ENCODE measurements at places on chromosomes 1 and 21. TPM values are rescaled to one million over a fixed set of nuclear protein-coding genes. Genes with fewer than 3 reads are reported as not detected.

GRCh38 chr1:50278410-50278809, 144.8 kb downstream of the DMRTA2 start:
- DNase-seq = peak; percentile 19

The ITPKB gene
- 0.34 TPM for total RNA-seq

GRCh38 chr1:72003092-72003491, 279.2 kb downstream of the NEGR1 start:
- no peak for DNase-seq

The CYP4B1 gene
- total RNA-seq = not detected

GRCh38 chr1:167500283-167500860, 18.0 kb downstream of the CD247 start:
- DNase-seq = no peak

DNA sequence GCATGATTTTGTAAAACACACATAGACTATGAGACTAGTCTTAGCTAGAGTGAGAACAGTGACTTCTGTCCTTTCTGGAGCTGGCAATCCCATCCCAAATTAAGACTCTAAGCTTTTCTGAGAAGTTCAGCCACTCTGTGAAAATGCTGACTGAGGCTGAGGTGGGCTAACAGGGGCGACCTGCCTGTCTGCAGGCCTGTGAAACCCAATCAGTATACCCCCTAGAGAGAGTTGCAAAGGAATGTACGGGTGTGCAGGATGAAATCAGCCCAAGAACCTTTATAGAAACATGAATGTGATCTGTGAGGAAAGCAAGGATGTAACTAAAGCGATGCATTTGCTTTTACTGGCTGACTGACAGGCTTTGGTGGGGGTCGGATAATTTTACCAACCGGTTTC, 16.0 kb upstream of the TBX15 start:
- DNase-seq = no peak

DNA sequence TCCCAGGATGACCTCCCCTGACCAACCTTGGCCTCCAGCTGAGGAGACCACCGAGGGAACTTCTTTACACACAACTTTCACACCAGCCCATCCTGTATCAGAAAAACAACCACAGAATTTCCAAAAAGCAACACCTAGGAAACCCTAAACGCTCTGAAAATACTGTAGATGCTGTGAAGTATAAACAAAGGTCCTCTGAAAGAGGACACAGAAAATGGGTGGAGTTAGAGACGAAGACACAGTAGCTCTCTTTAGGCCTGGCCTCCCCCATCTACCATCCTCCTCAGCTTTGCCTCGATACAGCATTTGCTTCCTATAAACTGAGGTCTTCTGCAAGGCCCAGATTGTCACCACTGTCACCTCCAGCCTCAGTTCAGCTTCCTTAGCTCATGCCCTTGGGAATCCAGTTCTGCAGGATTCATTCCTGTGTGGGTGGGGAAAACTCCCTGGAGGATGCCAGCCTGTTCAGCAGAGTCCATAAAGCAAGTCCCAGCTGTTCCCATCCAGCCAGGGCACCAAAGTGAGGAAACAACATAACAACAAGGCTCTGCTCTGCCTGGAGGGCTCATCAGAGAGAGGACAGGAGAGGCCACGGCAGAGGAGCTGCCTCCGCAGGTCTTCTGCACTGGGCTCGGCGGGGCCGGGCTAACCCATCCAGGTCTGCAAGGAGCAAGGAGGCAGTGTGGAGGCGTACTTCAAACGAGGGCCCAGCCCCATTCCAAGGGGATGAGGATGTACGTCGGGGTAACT, 15.0 kb downstream of the PIK3C2B start:
- DNase-seq = no peak

DNA sequence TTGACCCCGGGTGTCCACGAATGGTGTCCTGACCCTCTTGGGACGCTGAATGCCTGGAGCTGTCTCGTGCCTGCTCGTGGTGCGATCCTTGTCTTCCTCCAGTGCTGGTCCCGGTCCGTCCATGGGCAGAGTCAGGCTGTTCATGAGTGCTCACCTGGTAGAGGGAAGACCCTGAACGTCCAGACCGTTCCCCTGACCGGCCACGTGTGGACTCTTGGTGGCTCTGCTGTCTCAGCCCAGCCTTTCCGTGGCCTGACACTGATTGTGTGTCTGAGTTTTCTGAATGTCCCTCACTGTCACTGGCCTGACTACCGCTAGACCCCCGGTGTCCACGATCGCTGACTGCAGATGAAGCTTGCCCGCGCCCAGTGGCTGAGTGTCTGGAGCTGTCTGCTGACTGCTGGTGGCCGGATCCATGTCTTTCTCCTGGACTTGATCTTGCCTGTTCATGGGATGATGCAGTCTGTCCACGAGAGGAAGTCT, 11.7 kb downstream of the FLG start:
- DNase-seq = no peak

DNA sequence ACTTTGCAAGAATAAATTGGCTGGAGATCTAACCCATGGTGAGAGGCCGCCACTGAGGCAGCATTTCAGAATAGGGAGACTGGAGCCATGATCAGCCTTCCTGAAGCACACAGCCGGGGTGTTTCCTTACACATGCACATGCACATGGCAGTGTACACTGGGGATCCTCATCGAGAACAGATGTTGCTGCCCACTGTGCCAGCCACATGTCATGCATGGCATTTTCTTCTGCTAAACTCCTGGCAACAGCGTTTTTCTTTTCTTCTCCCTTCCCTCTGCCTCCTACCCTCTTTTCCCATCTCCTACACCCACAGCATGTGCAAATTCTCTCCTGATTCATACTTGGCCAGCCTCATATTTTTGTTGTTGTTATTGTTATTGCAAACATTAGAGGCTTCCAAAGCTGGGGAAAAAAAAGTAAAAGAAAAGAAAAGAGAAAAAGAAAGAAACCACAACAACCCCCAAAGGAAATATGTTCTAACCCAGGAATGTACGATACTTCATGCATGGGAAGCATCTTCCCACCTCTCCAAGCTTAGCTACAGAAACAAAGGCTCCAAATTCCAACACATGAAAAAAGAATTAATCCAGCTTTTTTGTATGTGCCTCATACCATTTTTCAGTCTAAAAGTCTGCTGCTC, 344.0 kb downstream of the ASTN1 start:
- no peak for DNase-seq

DNA sequence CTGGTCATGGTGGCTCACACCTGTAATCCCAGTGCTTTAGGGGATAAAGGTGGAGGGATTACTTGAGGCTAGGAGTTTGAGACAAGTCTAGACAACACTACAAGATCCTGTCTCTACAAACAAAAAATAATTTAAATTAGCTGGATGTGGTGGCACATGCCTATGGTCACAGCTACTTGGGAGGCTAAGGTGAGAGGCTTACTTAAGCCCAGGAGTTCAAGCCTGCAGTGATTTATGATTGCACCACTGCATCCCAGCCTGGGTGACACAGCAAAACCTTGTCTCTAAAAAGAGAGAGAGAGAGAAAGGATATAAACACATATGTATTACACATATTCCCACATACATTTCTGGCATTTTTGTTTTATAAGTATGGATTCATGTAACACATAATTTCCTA, 325.2 kb downstream of the DUSP10 start:
- DNase-seq = no peak

The UBIAD1 gene
- 22.7 TPM for total RNA-seq

DNA sequence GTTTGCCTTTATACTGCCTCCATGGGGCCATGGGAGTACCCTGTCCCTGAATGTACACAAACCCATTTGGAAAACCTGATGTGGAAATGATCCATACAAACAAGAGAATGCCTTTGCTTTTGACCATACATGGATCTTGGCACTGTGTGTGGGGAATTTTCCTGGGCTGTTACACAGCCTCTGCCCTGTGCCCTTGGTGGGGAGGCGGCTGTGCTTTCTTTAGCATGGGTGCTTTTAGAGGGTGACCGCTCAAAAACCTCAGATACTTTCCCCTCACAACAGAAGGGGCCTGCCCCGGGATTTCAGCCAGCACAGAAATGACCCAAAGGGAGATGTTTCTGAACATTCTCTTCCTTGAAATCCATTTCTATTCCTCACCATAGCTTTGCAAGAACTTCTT, 194.8 kb downstream of the LMO4 start:
- no peak for DNase-seq

DNA sequence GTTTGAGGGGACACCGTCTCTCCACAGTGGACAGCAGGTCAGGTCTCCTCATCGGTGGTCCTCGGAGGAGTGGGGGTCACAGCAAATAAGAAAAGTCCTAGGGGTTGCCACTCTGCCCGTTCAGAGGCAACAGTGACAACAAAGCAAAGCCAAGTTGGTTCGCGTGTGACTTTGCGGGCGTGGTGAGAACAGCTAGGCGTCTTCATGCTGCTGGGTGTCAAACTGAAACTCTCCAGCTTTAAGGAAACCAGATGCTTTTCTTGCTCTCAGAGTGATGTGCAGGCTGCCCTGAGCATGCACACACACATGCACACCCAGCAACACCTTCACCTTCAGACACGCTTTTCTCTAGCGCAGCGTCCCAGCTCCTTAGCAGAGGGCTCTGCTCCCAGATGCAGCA, 70.1 kb upstream of the ARHGEF16 start:
- DNase-seq = no peak

DNA sequence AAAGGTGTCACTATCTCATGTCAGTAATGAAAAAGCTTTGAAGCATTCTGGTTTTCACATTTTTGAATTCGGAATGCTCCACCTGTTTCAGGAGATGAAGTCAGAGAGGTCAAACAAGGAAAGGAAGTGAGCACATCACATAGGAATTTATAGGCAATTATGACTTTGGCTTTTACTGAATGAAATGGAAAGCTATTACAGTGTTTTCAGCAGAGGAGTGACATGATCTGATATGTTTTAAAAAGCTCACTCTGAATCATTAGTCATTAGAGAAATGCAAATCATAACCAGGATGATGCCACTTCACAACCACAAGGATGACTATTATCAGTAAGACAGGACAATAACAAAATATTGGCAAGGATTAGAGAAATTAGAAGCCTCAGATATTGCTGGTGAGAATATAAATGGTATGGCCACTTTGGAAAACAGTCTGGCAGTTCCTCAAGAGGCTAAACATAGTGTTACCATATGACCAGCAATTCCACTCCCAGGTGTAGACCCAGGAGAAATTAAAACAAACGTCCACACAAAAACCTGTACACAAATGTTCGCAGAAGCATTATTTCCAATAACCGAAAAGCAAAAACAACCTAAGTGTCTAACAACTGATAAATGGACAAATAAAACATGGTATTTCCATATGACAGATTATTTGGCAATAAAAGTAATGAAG, 7.5 kb downstream of the TAF1A start:
- DNase-seq = no peak

GRCh38 chr1:22291494-22291893, 148.6 kb upstream of the WNT4 start:
- no peak for DNase-seq

The TMEM183A gene
- 61.5 TPM for total RNA-seq

DNA sequence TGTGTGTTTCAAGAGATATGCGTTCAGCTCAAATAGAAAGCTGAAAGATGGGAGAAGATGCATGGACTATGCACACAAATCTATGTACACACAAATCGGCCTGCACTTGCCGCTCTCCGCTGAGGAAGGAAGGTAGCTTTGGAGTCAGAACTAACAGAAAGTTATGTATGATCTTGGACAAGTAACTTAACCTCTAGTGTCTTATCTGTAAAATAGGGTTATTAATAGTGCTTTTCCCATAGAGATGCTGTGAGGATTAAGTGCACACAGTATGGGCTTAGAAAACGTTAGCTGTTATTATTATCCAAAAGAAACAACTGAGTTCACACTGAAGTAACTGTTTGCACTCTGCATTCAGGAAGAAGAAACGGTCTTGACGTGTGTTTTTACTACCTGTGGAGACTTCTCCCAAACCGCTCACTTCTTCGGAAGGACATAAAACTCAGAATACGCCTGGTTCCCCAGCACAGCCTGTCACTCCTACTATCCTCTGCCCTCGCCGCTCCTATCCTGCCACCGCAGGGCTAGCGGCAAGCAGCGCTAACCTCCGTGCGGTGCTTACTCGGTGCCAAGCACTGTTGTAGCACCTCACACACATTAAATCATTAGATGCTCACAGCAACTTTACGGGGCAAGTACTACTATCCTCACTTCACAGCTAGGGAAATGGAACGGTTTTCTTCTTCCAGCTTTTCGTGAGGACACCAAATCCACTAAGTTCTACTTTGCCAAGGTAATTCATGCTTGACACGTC, 1.3 kb downstream of the TGFBR3 start:
- DNase-seq = no peak

DNA sequence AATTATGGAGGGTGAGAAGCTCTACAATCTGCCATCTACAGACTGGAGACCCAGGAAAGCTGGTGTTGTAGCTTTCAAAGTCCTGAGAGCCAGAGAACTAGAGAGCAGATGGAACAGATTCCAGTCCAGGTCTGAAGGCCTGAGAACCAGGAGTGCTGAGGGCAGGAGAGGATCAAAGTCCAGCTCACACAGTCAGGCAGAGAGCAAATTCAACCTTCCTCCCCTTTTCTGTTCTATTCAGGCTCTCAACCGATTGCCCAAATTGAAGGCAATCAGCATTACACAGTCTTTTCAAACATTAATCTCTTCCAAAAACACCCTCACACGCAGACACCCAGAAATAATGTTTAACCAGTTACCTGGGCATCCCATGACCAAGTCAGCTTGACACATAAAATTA, 2.5 kb upstream of the TMPRSS2 start:
- DNase-seq = no peak

DNA sequence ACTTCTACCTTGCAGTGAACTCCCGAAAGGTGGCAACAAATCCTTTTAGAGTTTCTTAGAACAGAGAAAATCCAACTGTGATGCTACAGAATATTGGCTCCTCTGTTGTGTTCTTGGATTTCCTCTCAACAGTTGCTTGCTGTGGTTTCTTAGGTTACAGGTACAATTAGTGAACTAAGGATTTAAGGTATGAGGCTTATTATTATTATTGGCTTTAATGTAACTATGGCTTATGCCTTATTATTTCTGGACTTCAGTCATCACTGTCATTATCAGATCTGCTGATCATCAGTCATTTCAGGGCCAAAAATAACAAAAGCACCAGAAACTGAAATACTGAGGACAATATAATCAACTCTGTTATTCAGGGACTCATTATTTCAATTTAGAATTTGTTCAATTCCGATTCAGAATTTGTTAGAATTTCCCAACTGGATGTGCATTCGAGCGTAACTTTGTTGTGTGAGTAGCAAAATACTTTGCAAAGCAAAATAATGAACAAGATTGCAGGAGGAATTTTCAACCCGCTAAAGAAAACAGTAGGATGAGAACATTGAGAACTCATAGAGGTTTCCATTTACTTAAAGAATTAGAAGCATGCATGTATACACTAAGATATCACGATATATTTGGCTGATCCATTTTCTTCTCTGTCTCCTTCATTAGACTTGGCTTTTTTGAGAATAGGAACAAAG, 65.5 kb upstream of the AK4 start:
- no peak for DNase-seq

The DESI2 gene
- 25.9 TPM for total RNA-seq

The OR2L8 gene
- total RNA-seq = 0.61 TPM

DNA sequence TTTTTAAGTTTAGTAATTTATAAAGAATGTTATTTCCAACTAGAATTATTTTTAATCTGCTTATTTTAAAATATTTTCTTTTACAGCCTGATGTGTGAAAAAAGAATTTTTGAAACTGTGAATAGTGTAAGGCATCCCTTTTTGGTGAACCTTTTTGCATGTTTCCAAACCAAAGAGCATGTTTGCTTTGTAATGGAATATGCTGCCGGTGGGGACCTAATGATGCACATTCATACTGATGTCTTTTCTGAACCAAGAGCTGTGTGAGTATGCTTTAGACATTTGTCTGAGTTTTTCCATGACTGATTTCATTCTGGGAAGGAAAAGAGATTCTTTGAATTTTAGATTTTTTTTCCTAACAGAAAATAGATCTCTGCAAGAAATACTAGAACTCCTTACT, 77.9 kb downstream of the GTF2B start:
- no peak for DNase-seq

Measured in glutamatergic neuron (in vitro differentiated cells).